ENCODE measurements at places on chromosomes 16 and 17. TPM values are rescaled to one million over a fixed set of nuclear protein-coding genes. Genes with fewer than 3 reads are reported as not detected.

NBR1 gene
- total RNA-seq, result 23.7 TPM

AIPL1 gene
- not detected for total RNA-seq

DNA sequence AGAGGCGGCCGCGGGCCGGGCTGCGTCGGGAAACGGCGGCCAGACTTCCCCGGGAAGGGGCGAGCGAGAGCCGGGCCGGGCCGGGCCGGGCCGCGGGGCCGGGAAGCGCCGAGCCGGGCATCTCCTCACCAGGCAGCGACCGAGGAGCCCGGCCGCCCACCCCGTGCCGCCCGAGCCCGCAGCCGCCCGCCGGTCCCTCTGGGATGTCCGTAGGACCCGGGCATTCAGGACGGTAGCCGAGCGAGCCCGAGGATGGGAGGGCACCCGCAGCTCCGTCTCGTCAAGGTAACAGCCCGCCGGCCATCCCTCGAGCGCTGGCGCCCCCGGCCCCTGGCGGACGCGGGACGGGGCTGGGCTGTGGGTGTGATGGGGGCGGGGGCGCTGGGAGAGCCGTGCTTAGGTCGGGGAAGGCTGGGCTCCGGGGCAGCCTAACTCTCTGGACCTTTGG, at the start of gene CRHR1:
CRHR1 (plus strand) TSS at position 28 of the 448 bp plus-strand sequence; CDS start at position 253, 225 bp downstream.
- DNase-seq, result no peak

GRCh38 chr16:26645614-26646013, 421.1 kb upstream of the C16orf82 start:
- DNase-seq, result peak; percentile 50

DNA sequence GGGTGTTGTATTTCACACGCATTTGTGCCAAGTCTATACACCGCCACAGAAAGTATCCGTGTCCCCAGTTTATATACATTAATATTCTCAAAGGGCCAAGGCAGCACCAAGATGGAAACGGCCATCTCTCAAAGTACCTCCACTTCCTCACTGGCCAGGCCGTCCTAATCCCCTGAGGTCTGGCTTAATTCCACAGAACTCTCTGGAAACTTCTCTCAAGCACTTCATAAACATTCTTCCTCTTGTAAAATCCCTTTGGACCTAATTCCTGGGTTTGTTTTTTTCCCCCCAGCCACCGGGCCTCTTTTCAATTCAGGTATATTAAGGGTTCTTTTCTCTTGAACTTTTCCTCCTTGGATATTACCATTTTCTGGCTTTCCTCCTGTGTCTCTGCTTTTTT, 5.1 kb upstream of the ERN1 start:
- no peak for DNase-seq

CRYBA1 gene
- not detected for total RNA-seq

BICDL2 gene
- total RNA-seq, result not detected

EEF2K gene
- total RNA-seq, result 13.2 TPM

DNA sequence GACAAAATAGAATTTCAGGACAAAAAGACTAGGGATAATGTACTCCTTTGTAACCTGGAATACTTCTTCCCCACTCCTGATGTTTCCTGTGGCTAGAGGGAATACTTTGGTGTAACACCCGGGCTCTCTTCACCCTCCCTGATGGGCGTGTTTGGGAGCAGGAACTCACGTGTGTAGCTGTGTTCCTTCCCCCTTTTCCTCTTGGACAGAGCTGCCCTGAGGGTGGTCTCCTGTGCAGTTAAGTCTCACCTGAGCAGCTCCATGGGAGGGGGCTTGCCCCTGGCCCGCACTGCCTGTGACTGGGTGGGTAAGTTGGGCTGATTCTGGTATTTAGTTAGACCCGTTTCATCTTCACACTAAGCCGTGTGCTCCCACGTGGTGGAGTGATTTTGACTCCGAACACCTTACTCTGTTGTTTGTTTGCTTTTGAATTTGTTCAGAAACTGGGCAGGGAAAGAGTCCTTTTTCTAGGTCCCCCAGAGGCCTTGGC, 87.9 kb downstream of the OR1D5 start:
- no peak for DNase-seq

- DNase-seq, result no peak
Observed at GRCh38 chr16:3486506-3487215, 8.6 kb downstream of the C16orf90 start.

DNA sequence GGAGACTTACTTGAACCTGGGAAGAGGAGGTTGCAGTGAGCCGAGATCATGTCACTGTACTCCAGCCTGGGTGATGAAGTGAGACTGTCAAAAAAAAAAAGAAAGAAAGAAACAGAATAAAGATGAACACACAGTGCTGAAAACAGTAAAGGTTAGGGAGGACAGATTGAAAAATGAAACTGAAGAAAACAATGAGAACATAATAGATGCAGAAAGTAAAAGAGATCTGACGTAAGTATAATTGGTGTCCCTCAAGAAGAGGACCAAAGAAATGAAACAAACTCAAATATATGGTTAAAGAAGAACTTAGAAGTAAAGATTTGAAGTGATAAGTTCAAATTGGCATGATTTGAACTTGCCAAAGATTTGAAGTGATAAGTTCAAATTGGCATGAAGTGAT, 7.1 kb downstream of the DCAF7 start:
- no peak for DNase-seq

ACSM5 gene
- not detected for total RNA-seq

EVPLL gene
- total RNA-seq, result not detected

- no peak for DNase-seq
Observed at GRCh38 chr17:13646411-13646810, 44.7 kb upstream of the HS3ST3A1 start.

DNA sequence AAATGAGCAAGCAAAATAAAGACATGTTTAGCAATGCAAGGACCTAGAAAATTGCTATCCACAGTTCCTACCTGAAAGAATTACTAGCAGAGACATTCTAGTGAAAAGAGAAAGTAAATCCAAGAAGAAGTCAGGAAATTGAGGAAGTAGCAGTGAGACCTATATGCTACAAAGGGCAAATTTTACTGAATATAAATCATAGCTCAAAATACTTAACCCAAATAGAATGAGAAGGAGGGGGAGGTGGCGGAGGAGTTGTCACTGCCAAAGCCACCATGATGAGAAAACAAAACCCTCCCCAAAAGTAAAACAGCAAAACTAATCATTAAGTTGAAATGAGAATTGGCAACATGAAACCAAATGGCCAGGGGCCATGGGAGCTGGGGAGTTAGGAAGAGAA, 39.3 kb downstream of the PITPNM3 start:
- no peak for DNase-seq

DNA sequence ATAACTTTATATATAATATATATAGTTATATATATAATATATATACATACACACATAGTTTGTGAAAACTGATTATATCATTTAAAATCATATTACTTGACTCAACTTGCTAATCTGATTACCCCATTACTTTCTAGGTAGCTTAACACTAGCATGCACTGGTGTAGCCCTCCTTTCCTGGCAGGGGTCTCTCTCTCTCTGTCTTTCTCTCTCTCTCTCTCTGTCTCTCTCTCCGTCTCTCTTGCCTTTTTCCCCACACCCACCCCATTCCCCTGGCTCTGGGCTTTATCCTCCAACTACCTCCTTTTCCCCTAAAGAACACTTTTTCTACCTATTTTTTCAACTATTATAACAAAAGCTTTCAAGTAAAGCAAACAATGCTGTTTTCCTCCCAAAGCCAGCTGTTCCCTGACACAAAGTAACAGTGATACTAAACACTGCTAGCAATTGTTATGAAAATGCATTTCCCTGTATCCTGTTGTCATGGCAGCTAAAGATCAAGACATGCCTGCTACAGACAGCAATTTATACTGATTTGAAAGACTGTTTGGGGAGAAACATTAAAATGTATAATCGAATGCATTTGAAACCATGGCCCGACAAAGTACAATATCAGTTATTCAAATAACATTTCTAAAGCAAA, 89.4 kb downstream of the CHD9NB start:
- DNase-seq, result no peak

- no peak for DNase-seq
Observed at GRCh38 chr17:40312131-40312731, 3.3 kb downstream of the RARA start.

DNA sequence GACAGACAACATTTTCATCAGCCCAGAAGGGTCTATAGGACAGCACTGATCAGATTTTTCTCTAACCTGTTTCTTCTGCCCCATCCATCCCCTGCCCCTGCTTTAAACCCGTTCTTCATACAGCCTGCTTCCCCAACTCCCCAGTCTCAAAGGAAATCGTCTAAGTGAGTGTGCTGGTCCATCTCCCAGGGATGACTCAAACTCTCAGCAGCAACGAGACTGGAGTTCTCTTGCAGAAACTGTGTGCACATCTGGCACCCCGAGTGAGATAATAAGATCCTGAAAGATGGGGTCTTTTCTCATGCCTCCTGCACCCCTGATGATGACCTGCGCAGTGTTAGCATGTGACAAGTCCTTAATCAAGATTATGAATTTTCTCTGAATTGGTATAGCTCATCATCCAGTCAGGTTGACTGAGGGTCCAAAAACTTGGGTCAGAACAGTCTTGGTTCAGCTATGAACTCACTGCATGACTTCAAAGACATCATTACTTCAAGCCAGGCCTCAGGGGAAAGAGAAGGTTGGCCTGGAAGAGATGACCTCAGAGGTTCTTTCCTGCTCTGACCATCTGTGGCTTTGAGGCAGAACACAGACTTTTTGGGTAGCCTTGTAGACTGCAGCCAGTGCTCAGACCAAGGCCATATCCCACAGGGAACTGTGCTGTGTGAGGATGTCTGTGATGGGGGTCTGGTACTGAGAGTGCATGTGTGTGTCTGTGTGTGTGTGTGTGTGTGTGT, 117.9 kb downstream of the SPACA3 start:
- no peak for DNase-seq

CA7 gene
- total RNA-seq, result not detected

DNA sequence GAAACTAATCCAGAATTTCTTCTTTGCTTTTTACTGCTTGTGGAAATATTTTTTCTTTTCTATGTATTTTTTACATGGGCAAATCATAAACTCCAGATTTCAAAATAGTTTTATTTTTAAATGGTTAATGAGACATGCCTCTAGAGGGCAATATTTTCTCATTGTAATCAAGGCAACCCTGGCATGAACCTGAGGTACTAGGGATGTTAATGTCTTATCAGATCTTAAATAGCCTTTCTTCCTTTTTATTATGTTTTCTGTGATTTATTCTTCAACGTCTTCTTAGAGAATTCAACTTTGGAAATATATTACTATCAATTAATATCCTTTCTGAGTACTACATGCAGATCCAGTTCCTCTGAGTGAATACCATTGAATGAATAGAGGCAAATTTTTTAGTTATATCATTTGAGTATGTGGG, 324.7 kb downstream of the BCAS3 start:
- DNase-seq, result no peak

SLC13A2 gene
- total RNA-seq, result not detected

- no peak for DNase-seq
Observed at GRCh38 chr16:71669926-71670536, 44.0 kb downstream of the MARVELD3 start.

DNA sequence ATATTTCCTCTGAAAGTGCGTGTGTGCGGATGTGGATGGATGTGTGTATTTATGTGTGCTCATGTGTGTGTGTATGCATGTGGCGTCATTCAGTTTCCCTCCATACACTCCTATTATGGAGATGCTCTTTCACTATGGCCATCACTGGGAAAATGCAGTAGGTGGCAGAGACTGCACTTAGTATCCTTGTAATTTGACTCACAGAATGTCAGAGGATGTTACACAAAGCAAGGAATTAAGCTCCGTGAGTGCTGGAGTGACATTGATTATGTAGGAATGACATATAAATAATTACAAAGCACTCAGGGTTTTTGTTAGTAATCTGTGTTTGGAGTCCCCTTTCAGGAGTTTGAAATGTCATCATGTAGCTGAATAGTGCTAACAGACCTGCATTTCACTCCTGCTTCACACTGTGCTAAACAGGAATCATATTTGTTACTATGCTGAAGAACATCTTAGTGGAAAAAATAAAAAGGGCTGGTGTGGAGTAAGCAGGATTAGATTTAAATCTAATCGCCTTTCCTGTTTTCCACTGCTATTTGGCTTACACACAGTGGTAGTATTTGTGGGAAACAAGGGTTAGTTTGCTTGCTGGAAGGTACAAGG, 59.6 kb downstream of the HS3ST4 start:
- no peak for DNase-seq

DNA sequence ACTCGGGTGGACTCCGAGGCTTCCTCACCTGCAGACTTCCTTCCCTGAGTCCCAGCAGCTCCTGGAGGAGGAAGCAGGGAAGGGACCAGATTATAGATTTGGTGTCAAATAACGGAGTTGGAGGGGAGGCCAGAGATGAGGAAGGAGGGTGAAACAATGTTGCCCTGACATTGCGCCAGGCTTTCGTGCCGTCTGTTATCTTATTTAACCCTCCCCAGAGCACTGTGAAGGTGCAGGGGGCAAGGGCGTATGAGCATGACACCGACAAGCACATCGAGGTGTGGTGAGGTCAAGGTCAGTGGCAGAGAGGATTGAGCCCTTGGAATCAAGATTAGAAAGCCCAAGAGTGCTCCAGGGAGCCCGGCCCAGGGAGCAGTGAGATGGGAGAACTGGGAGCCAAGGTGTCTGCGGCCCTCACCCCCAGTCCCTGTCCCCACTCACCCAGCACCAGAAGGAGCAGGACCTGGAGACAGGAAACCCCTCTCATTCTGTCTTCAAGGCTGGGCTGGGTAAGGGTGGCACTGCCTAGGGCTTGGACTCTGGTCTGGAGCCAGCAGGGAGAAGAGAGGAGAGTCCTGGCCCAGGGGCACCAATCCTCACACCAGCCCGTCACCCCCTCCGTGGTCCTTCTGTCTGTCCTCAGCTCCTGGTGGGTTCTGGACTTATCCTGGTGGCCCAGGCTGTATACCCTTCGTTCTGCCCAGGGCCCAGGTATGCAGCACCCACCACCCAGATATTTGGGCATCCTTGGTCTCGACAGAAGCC, 1.1 kb downstream of the PRSS33 start:
- DNase-seq, result no peak

- DNase-seq, result no peak
Observed at GRCh38 chr16:12086822-12087221, 110.3 kb downstream of the SNX29 start.
